Upper lobe of right lung (tissue), 1 donor: ENCODE measurements at places on chromosomes 5 and 9.

DNA sequence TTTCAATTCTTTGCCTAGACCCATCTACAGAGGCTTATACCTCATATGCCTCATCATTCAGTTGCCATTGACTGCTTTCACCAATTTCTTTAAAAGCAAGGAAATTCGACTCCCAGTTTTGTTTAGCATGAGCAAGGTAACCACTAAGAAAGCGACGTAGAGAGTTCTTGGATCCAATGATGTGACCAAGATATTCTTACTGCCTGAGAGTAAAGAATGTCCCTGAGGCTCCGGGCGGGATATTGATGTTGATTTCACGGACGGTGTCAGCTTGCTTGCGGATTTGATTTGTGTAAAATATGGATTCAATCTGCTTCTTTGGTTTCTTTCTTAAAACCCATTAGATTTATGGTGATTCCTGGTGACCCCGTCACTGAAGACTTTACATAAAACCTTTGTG lies 135.1 kb upstream of the ICE1 start:
- DNase-seq = no peak

GRCh38 chr9:107488375-107489143 lies 1.0 kb downstream of the KLF4 start:
- peak; percentile 91 for DNase-seq

GRCh38 chr9:136975644-136976043 lies 1.7 kb upstream of the PTGDS start:
- DNase-seq = no peak

DNA sequence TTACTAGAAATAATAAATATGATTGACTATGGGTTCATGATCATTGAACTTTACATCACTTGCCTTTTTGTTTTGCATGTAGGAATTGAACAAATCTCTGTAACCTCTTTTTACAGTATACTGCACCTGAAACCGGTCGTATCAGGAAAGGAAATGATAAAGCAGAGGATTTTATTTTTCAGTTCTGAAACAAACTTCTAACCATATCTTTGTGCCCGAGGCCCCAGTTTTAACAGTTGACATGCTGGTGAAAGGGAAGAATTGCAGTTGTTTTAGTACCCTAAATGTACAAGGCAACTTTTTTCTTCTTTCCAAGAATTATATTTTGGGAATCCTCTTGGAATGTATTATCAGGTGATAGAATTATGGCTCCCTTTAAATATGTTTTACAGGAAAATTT lies 27.8 kb downstream of the TMEM38B start:
- DNase-seq = no peak

DNA sequence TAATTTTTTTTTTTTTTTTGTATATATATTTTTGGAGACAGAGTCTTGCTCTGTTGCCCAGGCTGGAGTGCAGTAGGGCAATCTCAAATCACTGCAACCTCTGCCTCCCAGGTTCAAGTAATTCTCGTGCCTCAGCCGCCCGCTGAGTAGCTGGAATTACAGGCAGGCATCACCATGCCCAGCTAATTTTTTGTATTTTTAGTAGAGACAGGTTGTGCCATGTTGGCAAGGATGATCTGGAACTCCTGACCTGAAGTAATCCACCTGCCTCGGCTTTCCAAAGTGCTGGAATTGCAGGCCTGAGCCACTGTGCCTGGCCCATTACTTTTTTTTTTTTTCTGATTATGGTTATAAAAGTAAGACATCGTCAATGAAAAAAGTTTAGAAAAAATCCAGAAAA lies 84.0 kb upstream of the LMNB1 start:
- DNase-seq = no peak

DNA sequence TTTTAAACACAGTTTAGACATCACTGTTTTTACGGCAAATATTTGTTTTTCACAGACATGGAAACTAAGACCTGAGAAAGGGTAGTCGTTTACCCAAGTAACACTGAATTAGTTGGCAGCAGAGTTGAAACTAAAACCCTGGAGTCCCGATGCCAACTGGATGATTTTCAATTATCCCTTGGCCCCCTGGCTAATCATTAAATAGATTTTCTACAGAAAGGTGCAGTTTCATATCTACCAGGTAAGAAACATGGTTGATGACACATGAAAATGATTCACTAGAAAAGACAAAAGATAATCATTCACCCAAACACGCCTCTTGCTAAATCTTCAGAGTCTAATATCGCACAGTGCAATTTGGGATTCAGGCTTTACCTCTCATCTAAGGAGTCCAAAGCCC lies 136.9 kb downstream of the SEMA5A start:
- DNase-seq = no peak

GRCh38 chr5:159897786-159898393 lies 18.4 kb upstream of the ADRA1B start:
- DNase-seq = no peak

GRCh38 chr5:74316064-74316603 lies 324.4 kb downstream of the ENC1 start:
- DNase-seq = no peak

GRCh38 chr9:22165144-22165543 lies 156.0 kb upstream of the CDKN2B start:
- no peak for DNase-seq

DNA sequence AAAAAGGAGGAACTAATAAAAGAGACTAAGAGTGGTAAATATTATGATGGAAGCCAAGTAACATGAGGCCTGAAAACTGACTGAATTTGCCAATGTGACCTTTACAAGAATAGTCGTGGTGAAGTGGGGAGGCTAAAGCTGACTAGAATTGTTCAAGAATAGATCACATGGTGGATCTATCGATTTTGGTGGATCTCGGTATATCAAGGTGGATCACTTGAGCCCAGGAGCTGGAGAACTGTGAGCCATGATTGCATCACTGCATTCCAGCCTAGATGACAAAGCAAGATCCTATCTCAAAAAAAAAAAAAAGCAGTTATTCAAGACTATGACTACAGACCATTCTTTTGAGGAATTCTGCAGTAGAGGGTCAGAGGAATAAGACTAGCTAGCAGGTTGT lies 15.1 kb downstream of the ERMP1 start:
- DNase-seq = no peak

- DNase-seq = no peak
These were observed 146.6 kb downstream of the CTNND2 start for GRCh38 chr5:11757661-11758060.

DNA sequence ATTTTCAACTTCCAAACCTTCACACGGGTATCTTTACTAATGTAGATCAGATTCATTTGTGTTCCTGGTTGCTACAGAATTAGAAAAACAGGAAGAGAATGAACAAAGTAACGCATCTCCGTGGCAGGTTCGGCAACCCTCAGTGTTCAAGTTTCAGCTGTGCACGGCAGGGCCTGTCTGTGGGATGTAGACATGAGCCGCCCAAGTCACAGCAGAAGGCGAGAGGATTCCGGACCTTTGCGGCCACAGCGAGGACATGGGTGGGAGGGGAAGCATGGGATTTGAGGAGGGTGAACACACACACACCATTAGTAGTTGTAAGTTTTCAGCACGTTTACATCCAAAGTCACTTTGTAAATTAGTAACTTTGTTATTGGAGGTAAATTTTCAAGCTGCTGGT lies 31.7 kb upstream of the CEP72 start:
- DNase-seq = no peak

DNA sequence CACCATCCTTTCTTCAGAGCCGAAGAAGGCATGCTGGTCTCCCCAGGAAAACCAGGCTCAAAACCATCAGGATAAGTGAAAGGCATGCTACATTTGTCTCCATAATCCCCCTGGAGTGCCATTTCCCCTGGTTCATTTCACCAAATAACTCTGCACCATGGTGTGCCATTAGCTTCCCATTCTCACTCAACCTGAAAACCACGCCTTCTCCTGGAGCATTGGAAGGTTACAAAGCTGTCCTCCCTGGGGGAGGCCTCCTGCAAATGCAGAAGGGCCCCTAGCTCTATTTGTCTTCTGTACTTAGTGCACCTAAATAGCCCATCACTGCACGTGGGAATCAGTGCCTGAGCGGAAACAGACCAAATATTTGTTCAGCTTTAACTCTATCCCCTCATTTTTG lies 90.2 kb upstream of the ICE1 start:
- DNase-seq = no peak

GRCh38 chr5:173646692-173647091 lies 30.2 kb upstream of the BOD1 start:
- no peak for DNase-seq

GRCh38 chr9:92726971-92727715 lies 37.5 kb downstream of the BICD2 start:
- no peak for DNase-seq
